AML-193 (cell line): ENCODE measurements at places on chromosomes 7 and 10.

DNA sequence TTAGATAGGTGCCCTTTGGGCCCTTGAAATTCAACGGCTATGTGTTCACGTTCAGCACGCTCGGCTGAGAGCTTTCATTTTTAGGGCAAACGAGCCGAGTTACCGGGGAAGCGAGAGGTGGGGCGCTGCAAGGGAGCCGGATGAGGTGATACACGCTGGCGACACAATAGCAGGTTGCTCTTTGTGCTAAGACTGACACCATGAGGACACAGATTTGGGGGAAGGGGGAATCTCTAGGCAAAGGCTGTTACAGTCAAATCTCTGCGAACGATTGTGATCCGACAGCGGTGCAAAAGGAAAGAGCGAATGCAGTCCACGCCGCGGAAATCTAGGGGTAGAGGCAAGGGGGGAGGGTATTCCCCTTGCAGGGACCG, 667 bp downstream of the KLLN start:
- DNase-seq = no peak

- peak; percentile 15 for DNase-seq
These were observed 39.5 kb downstream of the TSPAN14 start for GRCh38 chr10:80493522-80494051.

GRCh38 chr7:98685541-98685940, 68.5 kb downstream of the NPTX2 start:
- no peak for DNase-seq

- no peak for DNase-seq
These were observed 255.6 kb upstream of the CTBP2 start for GRCh38 chr10:125415964-125416363.

DNA sequence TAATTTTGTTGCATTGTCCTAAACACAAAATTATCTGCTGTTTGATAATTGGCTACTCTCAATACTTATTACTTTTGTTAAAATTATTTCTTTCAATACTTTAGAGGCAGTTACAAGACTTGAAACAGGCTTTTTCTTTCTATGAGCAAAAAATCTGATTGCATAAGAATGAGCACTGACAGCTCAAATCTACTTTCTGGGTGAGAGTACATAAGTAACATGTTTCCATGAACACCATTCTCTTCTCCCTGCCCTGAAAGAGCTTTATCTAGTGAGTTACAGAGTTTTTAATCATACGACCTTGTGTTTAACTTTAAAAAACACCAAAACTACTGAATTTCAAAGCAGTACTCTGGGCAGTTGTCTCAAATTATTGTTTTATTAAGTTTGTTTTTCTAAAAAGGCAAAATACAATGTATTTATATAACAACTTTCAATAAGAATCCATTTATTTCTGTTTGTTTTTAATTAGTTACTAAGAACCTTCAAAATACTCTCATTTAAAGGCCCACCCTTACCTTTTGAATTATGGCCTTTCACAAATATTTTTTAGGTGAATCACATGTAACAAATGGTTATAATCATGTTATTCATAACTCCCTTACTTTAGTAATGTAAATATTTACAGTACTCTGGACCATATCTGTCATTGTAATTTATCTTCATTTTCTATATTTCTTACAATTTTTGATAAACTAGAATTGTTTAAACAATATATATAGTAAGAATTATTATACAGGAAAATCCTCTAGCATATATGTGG, 23.0 kb upstream of the TFAM start:
- DNase-seq = no peak

DNA sequence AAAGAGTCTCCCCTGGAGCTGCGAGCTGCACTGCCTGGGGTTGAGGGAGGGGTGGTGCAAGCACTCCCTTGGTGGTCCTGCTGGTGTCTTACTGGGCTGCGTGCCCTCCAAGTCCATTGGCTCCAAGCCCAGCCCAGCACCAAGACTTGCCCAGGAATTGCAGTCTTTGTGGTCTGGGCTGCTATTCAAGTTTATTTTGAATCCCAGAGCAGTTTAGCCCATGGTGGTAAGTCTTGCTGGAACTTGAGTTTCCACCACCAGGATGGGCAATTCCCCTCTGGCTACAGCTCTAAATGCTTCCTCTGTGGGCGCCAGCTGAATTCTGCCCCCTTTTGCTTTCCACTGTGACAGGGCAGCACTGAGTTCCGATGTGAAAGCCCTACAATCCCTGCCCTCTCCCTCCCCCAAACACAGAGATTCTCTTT, 25.1 kb downstream of the GALNT11 start:
- DNase-seq = no peak

GRCh38 chr10:113493195-113493594, 59.7 kb upstream of the HABP2 start:
- no peak for DNase-seq

DNA sequence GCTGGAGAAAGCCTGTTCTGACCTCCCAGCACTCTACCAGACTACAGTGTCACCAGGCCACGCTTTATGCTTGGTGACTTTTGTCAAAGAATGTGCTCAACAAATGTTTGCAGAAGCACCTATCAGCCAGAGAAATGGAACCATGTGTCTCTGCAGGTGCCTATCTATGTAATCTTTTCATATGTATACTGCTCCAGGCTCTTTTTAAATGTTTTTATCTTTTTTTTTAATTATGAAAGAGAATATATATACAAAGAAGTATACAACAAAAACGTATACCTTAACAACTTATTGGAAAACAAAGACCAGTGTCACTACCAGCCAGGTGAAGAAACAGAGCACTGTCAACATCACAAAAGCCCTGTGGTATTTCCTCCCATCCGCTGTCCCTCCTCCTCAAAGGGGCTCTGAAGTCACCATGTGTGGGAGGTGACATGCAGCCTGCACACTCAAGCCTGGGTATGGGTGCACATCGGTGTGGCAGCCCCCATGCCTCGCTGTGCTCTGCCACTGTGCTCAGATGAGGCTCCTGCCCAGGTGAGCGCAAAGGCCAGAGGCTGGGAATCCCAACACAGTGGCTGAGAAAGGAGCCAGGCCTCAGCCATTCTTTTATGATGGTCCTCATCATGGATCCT, 120.6 kb downstream of the CLEC2L start:
- DNase-seq = no peak

DNA sequence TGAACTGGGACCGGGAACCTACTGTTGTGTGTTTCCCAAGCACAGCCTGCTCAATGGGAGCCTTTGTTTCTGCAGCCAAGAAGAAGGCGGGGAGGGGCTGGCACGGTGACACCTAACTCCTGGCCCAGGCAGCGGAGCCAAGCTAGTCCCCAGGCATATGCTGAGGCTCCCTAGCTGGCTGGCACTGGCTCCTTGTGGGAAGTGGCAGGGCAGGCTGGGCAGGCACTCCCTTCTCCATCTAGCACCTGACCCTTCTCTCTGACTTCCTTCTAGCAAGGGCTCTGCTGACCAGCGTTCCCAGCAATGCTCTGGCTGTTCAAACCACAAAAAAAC, 325.0 kb downstream of the PLXNA4 start:
- no peak for DNase-seq

GRCh38 chr7:113207441-113207840, 89.1 kb upstream of the SMIM30 start:
- DNase-seq = no peak

DNA sequence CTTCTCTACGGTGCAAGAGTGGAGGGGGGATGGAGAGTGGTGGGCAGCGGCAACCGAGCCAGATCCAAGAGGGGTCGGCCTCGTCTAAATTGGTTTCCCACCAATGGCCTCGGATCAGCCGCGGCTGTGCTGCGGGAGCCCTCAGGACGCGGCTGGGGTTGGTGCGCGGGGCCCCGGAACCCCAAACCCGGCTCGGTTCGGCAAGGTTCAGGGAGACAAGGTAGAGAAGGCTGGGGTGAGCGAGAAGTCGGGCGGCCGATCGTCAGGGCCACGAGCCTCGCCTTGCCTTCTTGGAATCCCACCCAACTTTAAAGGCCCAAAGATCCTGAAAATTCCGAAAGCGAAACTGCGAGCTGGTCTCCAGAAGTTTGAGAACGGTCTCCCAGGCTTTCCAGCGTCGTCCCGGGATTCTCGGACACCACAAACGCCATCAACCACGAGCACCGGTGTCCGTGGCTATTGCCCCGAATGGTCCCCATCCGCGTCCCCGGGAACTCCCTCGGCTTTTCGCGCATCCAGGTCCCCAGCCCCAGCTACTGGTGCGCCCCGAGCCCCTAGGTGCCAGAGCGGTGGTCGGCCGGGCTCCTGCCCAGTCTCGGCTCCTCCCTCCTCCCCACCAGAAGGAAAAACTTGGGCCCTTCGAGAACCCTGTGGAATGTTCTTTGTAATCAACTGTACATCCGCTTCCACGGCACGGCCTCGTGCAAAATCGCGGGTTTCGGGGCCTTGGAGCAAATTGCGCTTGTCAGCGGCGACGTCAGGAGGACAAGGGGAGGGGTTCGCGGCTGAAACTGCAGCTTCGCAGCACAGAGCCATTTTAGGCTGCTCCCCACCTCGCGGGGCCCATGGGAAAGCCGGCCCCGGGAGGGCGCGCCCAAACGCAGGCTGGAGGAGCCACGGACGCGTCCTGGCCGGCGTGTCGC, 3.2 kb downstream of the SFMBT2 start:
- no peak for DNase-seq

- no peak for DNase-seq
These were observed 31.2 kb downstream of the XPNPEP1 start for GRCh38 chr10:109892117-109892516.

- DNase-seq = no peak
These were observed 7.0 kb upstream of the PANK1 start for GRCh38 chr10:89651916-89652573.

GRCh38 chr7:139798892-139799291, 21.1 kb upstream of the HIPK2 start:
- DNase-seq = no peak

GRCh38 chr10:77504196-77504872, 133.3 kb downstream of the KCNMA1 start:
- no peak for DNase-seq

DNA sequence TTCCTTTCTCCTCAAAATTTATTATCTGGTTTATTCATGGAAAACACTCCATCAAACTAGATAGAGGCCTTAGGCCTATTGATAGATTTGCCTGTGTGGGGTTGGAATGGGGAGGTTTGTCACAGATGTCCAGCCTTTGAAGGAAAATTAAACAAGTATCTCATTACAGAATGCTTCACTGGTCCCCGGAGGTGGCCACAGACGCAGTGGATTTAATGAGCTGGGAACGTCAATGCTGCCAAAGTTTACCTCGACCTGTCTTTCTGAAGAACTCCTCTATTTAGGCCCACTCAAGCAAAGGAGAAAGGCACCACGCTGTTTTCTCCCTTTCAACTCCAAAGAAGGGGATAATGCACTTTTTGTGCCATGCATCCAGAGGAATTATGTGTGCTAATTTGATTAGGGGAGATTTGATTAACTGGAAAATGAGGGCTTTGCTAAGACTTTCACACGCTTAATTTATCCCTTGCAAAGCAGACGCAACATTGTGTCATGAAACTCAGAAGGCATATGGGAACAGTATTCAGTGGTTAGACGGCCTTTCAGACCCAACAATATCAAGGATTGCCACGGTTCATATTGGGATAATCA, 558.8 kb upstream of the GALNT17 start:
- DNase-seq = no peak

DNA sequence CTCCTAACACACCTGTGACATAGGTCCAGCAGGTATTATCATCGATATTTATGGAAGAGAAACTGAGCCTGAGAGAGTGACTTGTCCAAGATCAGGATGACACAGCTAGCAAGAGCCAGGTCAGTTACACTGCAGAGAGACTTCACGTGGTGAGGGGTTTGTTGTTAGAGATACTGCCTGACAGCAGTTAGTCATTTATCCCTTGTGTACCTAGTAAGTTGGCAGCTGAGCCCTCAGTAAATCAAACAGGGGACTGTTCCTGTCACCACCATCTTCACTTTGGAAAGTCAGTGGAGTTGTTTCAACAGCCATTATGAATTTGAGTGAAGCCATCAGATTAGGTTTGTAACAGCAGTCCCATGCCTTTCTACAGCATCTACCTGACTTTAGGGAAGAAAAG, 87.5 kb upstream of the GATA3 start:
- no peak for DNase-seq

- no peak for DNase-seq
These were observed 157.4 kb downstream of the SKIDA1 start for GRCh38 chr10:21368022-21368582.

DNA sequence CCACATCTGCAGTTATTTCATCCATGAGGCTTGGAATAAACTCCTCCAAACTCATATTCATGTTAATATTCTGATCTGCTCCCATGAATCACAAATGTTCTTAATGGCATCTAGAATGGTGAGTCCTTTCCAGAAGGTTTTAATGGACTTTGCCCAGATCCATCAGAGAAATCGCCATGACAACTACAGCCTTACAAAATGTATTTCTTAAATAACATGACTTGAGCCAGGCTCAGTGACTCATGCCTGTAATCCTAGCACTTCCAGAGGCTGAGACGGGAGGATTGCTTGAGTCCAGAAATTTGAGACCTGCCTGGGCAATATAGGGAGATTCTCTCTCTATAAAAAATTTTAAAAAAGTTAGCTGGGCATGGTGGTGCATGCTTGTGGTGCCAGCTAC, 102.1 kb upstream of the TMEM168 start:
- no peak for DNase-seq

DNA sequence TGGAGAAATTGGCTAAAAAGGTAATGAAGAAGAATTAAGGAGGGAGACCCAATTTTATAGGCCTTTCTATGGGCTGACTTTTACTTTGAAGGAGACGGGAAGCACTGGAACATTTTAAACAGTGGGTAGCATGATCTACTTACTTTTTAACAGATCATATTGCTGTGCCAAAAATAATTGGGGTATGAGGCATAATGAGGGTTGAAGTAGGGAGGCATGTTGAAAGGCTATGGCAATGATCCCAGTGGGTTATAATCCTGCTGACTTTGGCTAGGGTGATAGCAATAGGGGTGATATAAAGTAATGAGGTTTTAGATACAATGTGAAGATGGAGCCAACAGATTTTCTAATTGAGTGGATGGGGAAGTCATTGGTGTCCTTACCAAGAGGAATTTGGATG, 73.2 kb downstream of the GPR37 start:
- no peak for DNase-seq

DNA sequence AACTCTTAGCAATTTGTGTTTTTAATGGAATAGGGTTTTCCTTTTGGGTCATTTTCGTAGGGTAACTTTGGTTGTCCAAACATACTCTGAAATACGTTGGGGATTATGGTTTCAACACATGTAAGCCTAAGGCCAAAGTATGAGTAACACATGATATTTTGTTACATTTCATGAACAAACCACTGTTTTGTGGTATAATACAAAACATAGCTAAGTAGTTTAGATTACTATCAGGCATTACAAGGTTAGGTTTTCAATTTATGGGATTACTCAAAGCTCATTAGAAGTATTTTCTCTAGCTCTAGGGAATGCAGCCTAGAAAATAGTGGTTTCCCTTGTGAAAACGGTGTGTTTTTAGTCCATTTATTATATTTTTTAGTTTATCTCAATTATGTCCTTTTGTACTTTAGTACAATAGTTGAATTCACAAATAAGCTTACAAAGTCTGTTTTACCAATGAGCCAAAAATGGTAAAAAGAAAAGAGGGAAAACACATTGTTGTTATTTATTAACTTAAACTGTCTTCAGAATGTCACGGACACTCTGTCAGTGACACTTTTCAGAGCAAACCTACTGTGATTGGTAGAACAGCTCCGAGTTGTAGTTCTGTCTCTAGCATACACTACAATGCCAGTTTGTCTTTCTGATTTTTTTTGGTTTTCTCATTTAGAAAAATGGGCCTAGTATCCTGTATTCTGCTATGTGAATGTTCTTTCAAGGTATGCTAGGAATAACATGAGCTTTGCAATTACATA, 473.7 kb downstream of the SUGCT start:
- DNase-seq = no peak

- no peak for DNase-seq
These were observed 232.4 kb upstream of the RHOBTB1 start for GRCh38 chr10:61176424-61176823.
